ENCODE measurements at places on chromosomes 4 and X.

DNA sequence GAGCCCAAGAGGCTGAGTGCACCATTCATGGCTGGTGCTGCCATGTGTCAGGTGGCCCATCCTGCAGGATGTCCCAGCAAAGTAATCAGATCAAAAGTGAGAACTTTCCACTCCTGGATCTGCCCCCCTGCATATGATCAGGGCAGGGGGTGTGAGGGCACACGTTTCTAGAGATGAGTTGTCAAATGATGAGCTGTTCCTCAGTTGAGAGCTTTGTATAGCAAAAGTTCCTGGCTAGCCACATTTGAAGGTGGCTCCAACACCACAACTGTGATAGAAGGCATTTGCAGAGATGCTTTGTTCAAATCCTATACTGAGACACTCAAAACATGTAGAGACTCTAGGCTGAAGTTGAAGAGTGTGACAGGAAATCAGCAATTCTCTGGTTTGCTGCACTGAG, 501.8 kb downstream of the BCOR start:
- no peak for DNase-seq

DNA sequence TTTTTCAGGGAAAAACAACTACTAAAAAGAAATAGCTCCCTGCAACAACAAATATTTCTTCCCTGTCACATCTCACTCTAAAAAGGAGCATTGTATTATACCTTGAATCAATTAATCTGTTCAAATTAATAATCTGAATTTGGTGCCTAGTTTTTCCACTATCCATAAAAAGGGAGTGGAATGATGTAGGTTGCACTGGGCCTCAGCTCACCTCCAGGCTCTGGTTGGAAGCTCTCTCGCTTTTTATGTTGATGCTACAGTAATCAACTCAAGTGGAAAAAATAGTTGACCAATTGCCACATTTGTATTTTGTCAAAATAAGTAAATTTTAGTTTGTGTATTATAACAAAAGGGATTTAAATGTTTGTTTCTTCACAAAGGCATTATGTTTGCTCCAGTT, 126.1 kb downstream of the MAD2L1 start:
- no peak for DNase-seq

GRCh38 chrX:276581-277201, 4.5 kb upstream of the PLCXD1 start:
- DNase-seq, result peak; percentile 40

- DNase-seq, result no peak
Observed at GRCh38 chr4:54493862-54494261, 163.9 kb upstream of the KIT start.

DNA sequence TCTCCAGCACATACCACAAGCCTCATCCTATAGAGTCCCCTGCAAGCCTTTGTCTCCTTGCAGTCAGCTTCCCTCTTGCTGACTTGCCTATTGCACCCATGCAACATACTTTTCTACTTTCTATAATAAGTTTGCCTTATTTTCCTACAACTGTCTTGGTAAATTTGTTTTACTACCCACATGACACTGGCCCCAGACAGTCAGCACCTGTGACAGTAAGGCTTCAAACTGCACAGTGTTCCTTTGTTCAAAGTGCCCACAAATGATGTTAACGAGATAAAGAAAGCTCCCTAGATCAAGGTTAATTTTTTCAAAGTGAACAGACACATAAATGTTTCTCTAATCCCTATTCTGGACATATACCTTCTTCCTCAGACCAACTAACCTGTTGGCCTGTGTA, 529.1 kb upstream of the PCDH10 start:
- DNase-seq, result no peak

DNA sequence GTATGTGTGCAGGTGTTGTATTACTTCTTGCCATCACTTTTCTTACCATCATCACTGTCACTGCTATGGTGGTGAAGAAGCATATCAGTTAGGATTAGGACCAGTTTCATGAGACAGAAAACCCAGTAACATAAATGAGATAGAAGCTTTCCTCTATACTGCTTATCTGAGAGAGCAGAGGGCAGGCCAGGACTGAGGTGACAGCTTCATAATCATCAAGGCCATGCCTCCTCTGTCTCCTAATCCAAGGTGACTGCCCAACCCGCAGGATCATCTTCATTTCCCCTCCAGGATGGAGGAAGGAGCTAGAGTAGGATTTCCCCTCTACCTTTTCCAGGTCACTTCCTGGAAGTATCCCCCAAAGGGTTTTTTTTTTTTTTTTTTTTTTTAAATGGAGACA, 35.4 kb downstream of the TMEM131L start:
- DNase-seq, result no peak

- DNase-seq, result no peak
Observed at GRCh38 chr4:8315435-8316250, 46.1 kb downstream of the HTRA3 start.

- DNase-seq, result peak; percentile 48
Observed at GRCh38 chr4:154982187-154983047, 201.3 kb downstream of the RBM46 start.

GRCh38 chr4:152901205-152901604, 34.9 kb upstream of the FHDC1 start:
- DNase-seq, result no peak

DNA sequence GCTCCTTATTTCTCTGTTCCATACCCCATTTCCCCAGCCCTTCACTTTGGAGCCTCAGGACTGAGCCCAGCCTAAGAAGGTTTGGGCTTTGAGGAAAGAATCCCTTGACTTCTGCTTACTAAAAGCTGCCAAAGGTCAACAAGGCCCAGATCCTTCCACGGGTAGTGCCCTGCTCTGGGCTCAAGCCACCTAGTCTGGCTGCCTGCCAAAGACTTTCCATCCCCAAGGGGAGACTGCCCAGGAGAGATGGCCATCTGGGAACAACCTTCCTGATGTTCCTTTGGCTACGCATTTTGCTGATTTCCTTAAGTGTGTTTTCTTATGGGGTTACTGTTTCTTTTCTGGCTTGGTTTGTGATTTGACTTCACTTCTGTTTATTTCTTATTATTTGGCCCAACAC, 49.8 kb upstream of the NDP start:
- no peak for DNase-seq
